ENCODE measurements at places on chromosomes 3 and 15. TPM values are rescaled to one million over a fixed set of nuclear protein-coding genes. Genes with fewer than 3 reads are reported as not detected.

IGSF10 gene
- total RNA-seq = not detected

DNA sequence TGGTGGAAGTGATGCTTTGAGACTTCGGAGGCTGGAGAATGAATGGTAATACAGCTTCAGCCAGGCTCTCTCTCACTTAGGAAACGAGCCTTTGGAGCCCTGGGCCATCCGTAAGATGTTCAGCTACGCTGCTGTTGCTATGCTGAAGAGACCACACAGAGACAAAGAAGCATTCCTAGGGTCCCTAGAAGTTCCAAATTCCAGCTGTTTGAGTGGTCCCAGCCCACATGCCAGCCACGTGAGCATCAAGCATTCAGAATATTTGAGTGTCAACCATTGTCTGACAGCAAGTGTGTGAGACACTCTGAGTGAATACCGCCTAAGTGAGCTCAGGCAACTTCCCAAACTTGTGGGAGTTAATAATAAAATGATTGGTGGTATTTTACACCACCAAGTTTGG is 212.9 kb downstream of the CD47 start:
- DNase-seq = no peak
- H3K36me3 ChIP-seq = no peaks in the 10 kb centered on the region
- no peaks in the 10 kb centered on the region for H3K27me3 ChIP-seq
- no peaks in the 10 kb centered on the region for H3K4me1 ChIP-seq

SNURF gene
- total RNA-seq = 44.0 TPM

GRCh38 chr15:76208786-76209424 is 102.4 kb downstream of the ETFA start:
- H3K36me3 ChIP-seq = peaks cover 32% of the 10 kb centered on the region
- no peak for DNase-seq
- H3K4me1 ChIP-seq = no peaks in the 10 kb centered on the region
- H3K27me3 ChIP-seq = no peaks in the 10 kb centered on the region
- no peak overlapping the region for H3K27ac ChIP-seq
- H3K4me3 ChIP-seq = no peak overlapping the region

ANKRD34C gene
- total RNA-seq = not detected

DNA sequence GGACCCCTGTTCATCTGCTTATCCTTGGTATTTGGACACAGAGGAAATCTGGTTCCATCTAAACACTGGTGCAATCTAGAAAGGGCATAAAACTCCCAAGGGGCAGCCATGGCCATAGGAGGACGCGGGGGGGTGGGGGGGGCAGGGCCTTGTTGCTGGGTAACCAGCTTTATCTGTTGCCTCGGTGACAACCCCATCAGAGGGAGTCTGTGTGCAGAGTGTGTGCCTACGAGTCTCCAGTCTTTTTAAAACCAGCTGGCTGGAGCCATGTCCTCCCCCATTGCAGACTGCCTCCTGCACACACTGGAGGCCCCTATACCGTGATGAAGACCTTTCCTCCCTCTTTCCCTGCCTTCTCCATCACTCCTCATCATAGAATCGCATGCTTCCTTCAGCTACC is 26.4 kb upstream of the CORO2B start:
- no peak overlapping the region for H3K27ac ChIP-seq
- no peak for DNase-seq
- no peaks in the 10 kb centered on the region for H3K4me1 ChIP-seq
- no peak overlapping the region for H3K4me3 ChIP-seq

FMN1 gene
- 0.55 TPM for total RNA-seq

DNA sequence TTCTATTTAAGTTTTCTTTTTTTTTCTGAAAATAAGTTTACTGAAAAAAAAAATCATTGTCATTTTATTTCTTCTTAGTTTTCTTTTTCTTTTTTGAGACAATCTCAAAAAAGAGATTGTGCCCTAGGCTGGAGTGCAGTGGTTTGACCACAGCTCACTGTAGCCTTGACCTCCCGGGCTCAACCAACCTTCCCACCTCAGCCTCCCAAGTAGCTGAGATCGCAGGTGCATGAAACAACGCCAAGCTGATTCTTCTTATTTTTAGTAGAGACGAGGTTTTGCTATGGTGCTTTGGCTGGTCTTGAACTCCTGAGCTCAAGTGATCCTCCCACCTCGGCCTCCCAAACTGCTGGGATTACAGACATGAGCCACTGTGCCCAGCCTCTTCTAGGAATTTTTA is 65.7 kb upstream of the OSTN start:
- DNase-seq = no peak
- no peak overlapping the region for H3K4me3 ChIP-seq
- H3K27me3 ChIP-seq = no peaks in the 10 kb centered on the region

GRCh38 chr3:179837374-179837773 is 184.5 kb downstream of the USP13 start:
- H3K4me3 ChIP-seq = no peak overlapping the region
- H3K4me1 ChIP-seq = no peaks in the 10 kb centered on the region
- no peaks in the 10 kb centered on the region for H3K36me3 ChIP-seq

MUC20 gene
- total RNA-seq = 3.9 TPM

EPHA6 gene
- total RNA-seq = not detected

- no peaks in the 10 kb centered on the region for H3K4me1 ChIP-seq
- H3K4me3 ChIP-seq = no peak within 1 kb of the TSS
- DNase-seq = no peak
- peaks cover 16% of the 10 kb centered on the region for H3K27me3 ChIP-seq
These were observed at the start of gene GRM7 for GRCh38 chr3:6860954-6861624. GRM7 (plus strand) TSS chr3:6861115.

DNA sequence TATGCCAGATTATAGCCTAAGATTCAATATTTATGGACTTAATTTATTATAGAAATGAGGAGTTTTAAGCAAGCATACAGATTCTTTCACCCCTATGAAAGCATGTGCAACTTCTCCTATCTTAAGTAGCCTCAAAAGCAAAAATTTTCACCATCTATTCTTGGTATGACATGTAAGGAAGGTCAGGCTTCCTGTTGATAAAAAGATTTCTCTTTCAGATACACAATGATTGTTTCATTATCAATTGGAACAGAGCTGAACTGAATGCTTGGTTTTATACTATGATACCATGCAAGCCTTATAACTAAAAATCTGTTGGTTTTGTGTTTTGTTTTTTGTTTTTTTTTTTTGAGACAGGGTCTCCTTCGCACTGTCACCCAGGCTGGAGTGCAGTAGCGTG is 3.9 kb downstream of the GRK7 start:
- H3K27ac ChIP-seq = no peak overlapping the region
- H3K4me1 ChIP-seq = no peaks in the 10 kb centered on the region
- no peak for DNase-seq
- H3K27me3 ChIP-seq = no peaks in the 10 kb centered on the region
- no peaks in the 10 kb centered on the region for H3K36me3 ChIP-seq
- H3K4me3 ChIP-seq = no peak overlapping the region

FEZF2 gene
- not detected for total RNA-seq

DNA sequence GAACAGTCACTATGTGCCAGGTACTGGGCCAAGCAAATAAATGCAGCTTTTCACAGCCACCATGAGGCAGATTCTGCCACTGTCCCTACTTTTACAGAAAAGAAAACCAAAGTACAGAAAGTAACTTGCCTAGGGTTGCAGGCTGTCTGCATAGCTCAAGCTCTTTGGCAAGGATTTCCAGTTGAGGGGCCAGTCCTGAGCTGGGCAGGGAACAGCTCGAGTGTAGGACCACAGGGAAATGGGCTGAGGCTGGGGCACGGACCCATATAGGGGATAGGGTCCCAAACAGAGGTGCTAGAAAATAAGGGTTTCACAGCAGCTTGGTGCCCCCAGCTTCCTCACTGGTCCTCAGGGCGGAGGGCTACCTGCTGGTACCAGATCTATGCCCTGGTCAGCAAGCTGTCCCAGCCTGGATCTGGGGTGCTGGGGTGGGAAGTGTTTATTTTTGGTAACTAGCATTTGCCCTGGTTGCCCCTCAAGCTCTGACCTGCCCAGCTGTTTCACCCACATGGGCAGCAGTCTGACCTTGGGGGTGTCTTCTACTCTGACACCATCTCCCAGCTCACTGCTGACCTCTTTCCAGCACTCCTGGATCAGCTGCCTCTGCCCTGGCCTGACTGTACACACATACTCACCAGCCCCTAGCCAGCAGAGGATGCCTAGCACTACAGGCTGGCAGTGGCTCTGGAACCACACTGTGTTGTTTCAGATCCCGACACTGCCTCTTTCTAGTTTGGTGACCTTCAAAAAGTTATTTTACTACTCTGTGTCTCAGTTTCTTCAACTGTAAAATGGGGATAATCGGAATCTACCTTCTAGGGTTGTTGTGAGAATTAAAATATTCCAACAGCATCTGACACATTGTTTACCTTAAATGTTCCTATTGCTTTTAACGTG is 16.2 kb downstream of the MRAS start:
- no peak overlapping the region for H3K4me3 ChIP-seq
- no peaks in the 10 kb centered on the region for H3K4me1 ChIP-seq
- no peaks in the 10 kb centered on the region for H3K36me3 ChIP-seq
- DNase-seq = no peak
- H3K27me3 ChIP-seq = no peaks in the 10 kb centered on the region

DNA sequence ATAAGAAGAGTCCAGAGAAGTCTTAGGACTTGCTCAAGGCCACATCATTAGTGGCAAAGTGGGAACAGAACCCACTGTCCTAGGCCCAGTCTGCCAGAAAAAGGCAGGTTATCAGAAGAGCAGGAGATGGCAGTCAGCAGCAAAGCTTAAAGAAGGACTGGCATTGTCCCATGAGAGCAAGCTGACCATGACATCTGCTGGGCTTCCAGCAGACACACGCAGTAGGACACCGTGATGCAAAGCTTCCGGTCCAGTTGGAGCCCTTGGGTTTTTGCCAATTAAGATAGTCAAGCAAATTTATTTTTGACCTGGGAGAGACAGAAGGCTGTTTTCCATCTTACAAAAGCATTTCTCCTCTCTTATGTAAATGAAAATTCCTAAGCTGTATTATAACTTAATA is 42.1 kb downstream of the ZBTB38 start:
- peaks cover 58% of the 10 kb centered on the region for H3K4me1 ChIP-seq
- H3K36me3 ChIP-seq = peaks cover 45% of the 10 kb centered on the region
- peak overlapping the region; percentile 65 for H3K27ac ChIP-seq
- H3K4me3 ChIP-seq = no peak overlapping the region
- DNase-seq = no peak
- no peaks in the 10 kb centered on the region for H3K27me3 ChIP-seq

GRCh38 chr3:58994746-58995330 is 55.0 kb downstream of the CFAP20DC start:
- H3K27ac ChIP-seq = no peak overlapping the region
- H3K36me3 ChIP-seq = no peaks in the 10 kb centered on the region
- H3K4me3 ChIP-seq = no peak overlapping the region
- H3K27me3 ChIP-seq = no peaks in the 10 kb centered on the region
- no peaks in the 10 kb centered on the region for H3K4me1 ChIP-seq

DNA sequence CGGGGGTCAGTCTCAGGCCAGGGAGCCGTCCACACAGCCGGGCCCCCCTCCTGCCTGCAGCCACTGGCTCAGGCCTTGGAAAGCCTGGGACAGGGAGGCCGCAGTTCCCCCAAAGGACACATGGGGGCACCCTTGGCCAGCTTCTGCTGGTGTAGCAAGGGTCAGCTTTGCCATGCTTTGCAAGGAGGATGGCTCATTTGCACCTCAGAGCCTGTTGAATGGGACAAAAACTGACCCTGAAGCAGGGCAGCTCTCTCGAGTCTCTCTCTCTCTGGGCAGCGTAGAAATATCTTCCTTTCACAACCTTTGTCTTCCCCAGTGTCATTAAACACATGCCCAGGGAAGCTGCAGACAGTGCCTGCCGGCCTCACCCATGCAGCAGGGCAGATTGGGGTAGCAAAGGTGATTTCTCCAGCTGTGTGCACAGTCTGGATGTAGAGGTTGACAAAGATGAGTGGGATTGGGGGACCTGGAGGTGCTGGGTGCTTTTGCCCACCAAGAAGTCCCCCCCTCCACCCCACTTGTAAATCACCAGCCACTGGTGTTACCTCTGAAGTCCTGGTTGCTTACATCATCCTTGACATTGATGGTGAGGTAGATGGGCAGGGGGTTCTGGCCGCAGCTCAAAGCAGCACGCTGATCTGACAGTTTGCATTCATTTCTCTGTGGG is 17.4 kb upstream of the EHD4 start:
- peaks cover 3% of the 10 kb centered on the region for H3K4me1 ChIP-seq
- H3K27me3 ChIP-seq = no peaks in the 10 kb centered on the region
- DNase-seq = peak; percentile 88

DNA sequence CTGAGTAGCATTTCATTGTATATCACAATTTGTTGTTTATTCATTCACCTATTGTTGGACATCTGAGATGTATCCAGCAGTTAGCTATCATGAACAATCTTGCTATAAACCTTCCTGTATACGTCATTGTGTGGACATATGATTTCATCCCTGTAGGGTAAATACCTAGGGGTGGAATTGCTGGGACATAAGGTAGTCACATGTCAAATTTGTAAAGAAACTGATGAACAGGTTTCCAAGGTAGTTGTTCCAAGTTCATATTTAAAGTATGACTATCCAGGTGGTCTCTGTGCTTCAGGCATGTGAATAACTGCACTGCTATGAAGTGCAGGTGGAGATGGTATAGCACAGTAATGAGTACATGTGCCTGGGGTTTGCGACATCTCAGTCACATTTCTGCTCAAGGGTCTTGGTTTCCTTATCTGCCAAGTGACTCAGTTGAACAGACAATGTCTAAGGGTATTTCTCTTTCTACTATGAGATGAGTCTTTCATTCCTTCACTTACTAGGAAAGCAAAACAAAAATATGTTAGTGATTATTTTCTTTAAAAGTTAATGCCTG is 229.0 kb upstream of the HES1 start:
- no peaks in the 10 kb centered on the region for H3K27me3 ChIP-seq
- H3K36me3 ChIP-seq = no peaks in the 10 kb centered on the region
- no peak overlapping the region for H3K4me3 ChIP-seq
- no peak overlapping the region for H3K27ac ChIP-seq
- DNase-seq = no peak

DNA sequence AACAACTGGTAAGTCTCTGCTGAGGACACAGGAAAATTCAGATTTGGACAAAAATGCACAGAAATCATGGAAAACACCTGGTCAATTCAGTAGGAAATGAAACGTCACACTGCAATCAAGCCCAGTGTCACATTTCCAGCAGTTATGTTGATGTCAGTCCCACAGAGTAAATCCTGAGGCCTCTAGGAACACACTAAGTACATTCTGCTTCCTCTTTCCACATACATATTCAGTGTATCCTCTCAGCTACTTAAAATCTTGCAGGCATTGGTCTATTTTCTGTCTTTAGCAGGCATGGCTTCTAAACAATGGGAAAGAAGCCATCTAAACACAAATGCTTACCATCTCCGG is 207.8 kb downstream of the PLCL2 start:
- H3K36me3 ChIP-seq = peaks cover 19% of the 10 kb centered on the region
- H3K4me1 ChIP-seq = peaks cover 14% of the 10 kb centered on the region
- no peak overlapping the region for H3K4me3 ChIP-seq
- no peaks in the 10 kb centered on the region for H3K27me3 ChIP-seq
